SHP77 treated with DMSO at 0.1 percent for 48 hours (cell line): ENCODE measurements at places on chromosomes 1 and 21.

GRCh38 chr1:218383051-218383450 lies 37.9 kb downstream of the TGFB2 start:
- DNase-seq, result no peak

DNA sequence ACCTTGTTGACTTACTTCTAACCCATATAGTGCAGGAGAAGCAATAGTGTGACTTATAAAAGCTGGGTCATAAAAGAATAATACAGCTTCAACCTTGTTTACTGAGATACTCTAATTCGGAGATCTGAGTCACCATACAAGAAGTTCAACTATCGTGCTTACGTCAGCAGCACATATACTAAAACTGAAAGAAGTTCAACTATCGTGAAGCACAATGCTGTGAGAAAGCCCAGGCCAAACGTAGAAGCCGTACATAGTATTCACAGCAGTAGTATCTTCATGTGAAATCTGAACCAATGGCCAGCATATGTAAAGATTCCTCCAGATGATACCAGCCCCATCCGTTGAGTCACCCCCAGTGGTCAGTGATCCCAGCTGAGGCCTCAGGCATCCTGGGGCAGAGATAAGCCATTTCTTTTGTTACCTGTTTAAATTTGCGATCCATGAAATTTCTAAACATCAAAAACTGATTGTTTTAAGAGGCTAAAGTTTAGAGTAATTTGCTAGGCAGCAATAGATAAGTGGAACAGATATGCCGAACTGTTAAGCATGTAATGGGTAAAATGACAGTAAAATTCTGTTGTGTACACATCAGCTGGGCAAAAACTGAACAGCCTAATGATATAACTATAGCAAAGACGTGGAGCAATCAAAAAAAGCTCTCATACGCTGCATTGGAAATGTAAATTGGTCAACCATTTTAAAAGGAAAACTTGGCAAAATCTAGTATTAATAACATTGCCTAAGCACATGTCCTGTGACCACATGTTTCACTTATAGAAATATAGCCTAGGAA lies 53.9 kb upstream of the SAMD13 start:
- no peak for DNase-seq

DNA sequence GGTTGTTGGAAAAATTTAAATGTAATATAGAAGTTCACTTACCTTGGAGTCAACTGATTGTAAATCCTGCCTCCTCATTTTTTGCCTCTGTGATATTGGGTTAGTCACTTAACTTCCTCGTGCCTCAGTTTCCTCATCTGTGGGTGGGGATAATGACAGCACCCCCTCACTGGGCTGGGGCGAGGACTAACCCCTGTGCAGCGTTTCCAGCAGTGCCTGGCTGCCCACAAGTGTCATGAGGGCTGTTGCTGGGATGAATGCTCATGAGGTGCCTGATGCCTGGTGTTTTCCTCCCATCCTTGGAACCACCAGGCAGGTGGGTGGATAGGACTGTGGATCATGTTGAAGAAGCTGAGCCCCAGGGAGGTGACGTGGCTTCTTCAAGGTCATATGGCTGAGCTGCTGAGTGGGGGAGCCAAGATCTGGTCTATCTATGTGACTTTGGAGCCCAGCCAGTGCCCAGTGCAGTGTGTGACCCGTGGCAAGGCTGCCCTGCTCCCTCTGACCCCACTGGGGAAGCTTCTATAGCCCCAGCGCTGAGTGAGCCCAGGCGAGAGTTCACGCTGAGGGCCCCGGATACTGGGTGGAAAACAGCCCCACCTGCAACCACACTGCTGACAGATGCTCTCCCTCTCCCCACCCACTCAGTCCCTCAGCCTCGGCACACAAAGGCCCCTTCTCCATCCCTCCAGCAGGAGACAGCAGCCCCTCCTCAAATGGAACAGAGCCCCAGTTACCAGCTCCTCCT lies 446.0 kb downstream of the PTPRU start:
- DNase-seq, result no peak

DNA sequence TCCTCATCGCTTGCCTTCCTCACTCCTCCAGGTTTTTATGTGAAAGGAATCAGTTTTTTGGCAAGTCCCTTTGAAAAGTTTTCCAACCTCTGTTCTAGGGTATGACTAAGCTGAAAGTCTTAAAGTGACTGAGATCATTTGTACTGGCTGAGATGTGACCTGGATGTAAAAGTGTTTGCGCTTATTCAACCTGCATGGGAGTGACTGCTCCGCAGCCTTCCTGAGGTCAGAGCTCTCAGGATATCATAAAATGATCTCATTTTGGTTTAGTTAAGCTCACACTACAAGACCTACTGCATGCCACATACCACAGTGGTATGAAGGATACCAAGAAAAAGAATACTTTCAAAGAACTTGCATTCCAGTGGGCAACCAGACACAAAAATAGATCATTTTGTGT lies 29.8 kb upstream of the TADA1 start:
- no peak for DNase-seq

GRCh38 chr1:185244015-185244747 lies 72.9 kb downstream of the IVNS1ABP start:
- DNase-seq, result no peak

DNA sequence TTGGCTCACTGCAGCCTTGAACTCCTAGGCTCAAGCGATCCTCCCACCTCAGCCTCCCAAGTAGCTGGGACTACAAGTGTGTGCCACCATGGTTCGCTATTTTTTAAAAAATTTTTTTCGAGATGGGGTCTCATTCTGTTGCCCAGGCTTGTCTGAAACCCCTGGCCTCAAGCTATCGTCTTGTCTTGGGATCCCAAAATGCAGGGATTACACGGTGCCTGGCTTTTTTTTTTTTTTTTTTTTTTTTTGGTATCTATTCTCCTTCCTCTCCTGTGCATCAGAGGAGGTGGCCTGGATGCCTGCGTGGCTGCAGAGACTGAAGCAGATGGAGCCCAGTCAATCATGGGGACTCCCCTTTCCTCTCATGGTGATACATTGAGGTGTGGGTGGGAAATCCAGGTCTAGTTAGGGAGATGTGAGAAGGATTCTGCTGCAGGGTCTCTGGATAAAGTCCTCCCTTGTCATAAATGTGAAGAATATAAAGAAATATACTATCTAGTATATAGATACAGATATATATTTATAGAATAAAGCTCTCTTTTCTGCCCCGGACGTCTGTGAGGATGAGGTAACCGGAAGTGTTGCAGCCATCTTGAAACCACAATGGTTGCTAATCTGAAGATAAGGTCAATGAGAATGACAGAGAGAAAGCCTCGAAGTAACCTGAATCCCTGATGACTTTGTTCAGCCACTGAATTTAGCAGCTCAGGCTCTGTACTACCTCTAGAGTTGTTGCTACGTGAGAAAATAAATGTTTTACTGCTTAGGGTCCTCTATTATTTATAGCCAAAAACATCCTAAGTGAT lies 19.5 kb upstream of the RGSL1 start:
- no peak for DNase-seq

- no peak for DNase-seq
Measured at GRCh38 chr1:62588000-62588399, 9.3 kb upstream of the ANGPTL3 start.

DNA sequence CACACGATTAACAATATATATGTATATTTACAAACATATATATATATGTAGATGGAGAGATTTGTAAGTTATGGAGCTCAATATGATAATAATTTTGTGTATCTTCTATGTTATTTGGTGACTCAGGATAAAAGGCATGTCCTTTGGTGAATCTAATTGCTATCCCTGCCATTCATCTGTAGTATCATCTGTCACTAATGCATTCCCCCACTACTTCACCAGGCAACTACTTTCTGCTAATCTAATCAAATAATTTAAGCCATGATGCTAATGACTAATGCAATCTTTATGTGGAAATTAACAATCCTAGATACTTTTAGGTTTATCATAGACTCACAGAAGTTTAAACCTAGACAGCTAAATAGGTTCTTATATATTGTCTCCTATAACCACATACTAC lies 1074.5 kb downstream of the PLA2G4A start:
- DNase-seq, result no peak

- no peak for DNase-seq
Measured at GRCh38 chr1:159171688-159172501, 480 bp downstream of the CADM3 start.

GRCh38 chr1:40495315-40495903 lies 13.2 kb upstream of the EXO5 start:
- no peak for DNase-seq

GRCh38 chr1:183147735-183148134 lies 38.3 kb upstream of the LAMC2 start:
- DNase-seq, result no peak

DNA sequence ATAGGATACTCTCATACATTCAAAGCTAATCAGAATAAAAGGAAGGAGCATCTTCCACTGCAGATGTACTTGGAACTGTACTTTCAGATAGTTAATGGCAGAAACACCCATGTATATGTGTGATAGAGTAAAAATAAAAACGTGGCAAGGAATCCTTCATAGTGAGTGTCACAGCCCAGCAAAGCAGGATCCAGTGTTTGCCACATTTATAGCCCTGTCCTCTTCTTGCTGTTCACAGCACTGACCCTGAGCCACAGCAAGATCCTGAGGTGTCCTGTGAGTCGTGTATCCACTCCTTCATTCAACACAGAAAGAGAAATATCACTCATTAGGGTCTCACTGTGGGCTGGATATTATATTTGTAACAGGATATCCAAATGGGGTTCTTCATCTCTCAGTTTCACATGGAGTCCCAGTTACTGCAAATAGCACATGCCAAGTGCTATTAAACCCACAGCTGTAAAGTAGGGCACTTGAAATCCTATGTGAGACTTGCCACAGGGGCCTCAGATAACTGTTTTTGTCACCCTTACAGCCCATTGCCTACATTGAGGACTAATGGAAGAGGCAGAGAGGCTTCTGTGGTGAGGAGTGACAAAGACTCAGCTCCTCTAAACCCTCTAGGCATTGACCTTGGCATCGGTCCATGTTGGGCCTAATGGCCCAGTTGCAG lies 41.3 kb downstream of the CYP2J2 start:
- DNase-seq, result no peak

GRCh38 chr1:57167997-57168396 lies 202.2 kb upstream of the C8B start:
- no peak for DNase-seq

- DNase-seq, result no peak
Measured at GRCh38 chr1:171715813-171716251, 26.0 kb downstream of the VAMP4 start.

GRCh38 chr1:241020851-241021697 lies 335.9 kb downstream of the RGS7 start:
- no peak for DNase-seq

DNA sequence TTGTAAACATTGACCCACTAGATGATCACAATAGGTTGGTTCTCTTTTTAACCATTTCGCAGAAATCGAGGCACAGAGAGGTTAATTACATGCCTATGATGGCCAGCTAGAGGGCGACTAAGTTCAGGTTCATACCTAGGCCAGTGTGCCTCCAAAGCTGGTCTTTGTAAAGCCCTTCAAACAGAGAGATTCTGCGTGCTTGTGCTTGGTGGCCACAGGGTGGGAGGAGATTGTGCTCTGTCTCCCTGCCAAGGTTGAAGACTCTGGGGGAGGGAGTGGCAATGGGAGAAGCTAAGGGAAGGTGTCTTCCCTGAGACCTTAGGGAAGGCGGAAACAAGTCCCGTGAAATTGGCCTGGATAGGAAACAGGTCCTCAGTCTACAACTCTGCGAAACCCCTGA lies 59.1 kb upstream of the RBM15 start:
- DNase-seq, result no peak

DNA sequence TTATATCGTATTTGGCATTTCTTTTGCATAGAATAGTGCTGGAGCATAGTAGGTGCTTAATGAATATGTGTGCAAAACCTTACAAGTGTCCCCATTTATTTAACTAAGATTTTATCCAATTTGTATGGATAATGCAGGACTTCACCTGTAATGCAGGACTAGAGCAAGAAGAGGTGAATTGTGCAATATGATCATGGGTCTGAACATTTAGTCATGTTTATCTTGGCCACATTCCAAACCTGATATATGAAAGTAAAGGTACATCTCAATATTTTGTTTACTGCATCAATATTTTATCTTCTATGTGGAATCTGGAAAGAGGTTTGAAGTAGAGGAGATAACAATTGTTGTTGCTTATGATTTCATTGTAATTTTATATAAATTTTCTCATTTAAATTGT lies 1626.7 kb upstream of the B3GALT2 start:
- DNase-seq, result peak; percentile 8

- no peak for DNase-seq
Measured at GRCh38 chr1:25168193-25169071, 63.9 kb downstream of the SYF2 start.

DNA sequence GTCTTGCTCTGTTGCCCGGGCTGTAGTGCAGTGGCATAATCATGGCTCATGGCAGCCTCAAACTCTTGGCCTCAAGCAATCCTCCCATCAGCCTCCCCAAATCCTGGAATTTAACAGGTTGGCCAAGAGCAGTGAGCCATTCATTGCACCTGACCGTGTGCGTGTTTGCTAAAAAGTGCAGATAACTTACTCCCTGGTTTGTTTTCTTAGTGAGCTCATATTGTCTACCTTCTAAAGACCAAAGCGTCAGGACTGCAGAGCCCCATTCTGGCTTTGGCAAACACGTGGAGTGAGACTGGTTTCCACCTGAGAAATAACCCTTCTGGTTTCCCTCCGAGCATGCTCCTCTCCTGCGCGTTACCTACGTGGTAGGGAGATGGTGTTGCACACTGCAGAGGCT lies 32.2 kb upstream of the CA6 start:
- DNase-seq, result no peak

GRCh38 chr1:160007577-160008200 lies 24.1 kb downstream of the PIGM start:
- peak; percentile 2 for DNase-seq

- DNase-seq, result no peak
Measured at GRCh38 chr1:26890467-26890796, 349 bp upstream of the GPN2 start.

- DNase-seq, result no peak
Measured at GRCh38 chr1:51210055-51210454, 26.0 kb upstream of the RNF11 start.

DNA sequence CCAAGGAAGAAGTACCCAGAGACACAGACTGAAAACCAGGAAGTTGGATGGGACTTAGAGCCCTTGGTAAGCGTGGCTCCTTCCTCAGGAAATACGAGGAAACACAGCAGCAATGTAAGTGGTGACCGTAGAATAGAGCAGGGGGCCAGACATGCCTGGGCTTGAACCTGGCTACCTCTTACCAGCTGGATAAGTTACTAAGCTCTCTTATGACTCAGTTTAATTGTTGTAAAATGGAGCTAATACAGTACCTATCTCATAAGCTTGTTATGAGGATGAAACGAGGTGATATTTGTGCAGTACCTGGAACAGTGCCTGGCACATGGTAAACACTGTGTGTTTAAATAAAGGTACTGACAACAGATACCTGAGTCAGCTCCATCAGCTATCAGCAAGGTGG lies 19.2 kb downstream of the EBNA1BP2 start:
- no peak for DNase-seq
